NCI-H526 (cell line): ENCODE measurements at places on chromosomes 1 and 21.

GRCh38 chr1:236622407-236622806 is 18.1 kb upstream of the HEATR1 start:
- no peak for DNase-seq

DNA sequence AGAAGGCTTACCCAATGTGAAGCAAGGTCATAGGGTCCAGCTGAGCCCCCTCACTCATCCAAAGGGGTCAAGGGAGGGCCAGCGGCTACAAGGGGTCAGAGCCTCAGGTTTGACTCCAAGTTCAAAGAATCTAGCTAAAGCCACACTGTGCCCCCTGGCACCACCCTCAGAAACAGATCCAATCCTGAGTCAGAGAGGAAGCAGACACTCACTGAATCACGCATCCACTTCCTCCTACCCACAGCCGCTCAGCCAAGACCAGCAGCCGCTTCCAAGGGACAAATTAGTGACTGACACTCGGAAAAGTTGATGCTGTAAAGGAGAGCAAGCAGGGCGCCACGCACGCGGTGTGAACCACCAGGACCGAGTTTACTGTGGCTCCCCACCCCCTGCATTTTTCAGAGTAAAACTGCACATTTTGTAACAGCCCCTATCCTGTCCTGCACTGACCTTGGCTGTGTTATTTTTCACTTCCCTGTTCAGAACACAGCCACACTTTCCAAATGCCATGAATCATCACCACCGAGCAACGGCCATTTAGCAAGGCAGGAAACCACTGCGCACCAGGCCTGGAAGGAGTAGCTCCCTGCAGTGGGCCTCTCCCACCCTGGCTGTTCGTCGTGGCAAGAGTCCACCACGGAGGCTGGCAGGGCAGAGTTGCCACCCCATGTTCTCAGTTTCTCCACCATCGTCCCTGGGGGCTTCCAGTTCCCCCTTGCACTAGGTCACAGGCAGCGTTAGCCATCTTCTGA is 147.8 kb downstream of the TOMM20 start:
- no peak for DNase-seq

DNA sequence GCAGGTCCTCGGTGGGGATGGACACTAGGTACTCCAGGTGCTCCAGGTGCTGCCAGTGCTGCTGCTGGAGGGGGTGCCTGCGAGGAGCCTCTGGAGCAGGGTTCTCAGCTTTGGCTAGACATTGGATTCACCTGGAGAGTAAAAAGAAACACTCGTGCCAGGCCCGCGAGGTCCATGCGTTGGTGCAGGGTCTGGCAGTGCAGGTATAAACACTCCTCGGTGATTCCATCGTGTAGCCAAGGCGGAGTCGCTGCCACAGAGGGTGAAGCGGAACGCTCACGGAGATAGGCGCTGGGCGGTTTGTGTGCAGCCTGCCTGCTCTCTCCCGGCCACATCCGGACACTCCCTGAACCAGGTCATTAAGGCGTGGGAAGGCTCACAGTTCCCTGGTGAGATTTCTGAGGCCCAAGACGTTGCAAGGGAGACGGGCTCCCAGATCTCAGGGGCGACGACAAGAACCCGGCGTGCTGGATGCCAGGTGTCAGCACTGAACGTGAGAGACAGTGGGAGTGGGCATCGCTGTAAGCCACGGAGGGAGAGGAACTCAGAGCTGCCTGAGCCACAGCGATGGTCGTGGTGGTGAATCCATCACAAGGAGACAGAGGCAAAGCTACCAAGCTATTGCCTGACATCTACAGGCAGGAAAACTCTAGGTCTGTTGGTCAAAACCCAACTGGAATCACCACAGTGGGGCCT is 17.2 kb upstream of the SUMO3 start:
- no peak for DNase-seq

DNA sequence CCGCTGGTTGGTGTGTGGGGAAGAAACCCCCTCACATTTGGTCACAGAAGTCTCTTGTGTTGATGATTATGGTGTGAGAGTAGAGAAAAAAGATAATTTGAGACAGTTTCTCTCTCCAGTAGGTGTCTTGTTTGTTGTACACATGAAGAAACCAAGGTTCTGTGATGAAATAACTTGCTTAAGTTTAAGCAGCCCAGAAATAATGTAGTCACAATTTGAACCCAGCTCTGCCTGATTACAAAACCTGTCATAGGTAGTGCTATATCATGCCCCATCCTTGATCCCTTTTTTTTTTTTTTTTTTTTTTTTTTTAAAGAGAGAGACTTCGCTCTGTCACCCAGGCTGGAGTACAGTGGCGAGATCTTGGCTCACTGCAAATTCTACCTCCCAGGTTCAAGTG is 4.9 kb downstream of the MFN2 start:
- DNase-seq: no peak

- DNase-seq: no peak
Observed at GRCh38 chr1:94384485-94385265, 33.5 kb upstream of the ABCD3 start.

GRCh38 chr1:1155258-1155657 is 18.4 kb upstream of the TTLL10 start:
- DNase-seq: no peak

GRCh38 chr1:223706077-223706973 is 6.0 kb upstream of the CAPN2 start:
- DNase-seq: no peak

DNA sequence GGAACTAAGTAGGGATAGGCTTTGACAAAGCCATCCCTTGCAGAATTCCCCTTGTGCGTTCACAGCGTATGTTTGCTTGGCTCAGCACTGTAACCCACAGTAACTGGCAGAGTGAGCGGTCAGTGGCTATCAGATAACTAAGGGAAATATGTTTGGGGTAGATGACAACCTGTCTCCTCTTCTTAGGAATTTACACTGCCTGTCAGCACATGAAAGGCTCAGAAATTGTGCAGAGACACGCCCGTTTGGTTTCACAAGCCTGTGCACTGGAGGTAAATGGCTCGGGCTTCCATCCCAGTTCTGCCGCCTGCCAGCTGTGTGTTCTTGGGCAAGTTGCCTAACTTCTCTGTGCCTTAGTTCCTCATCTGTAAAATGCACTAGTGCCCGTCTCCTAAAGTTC is 101.2 kb downstream of the PRDM2 start:
- no peak for DNase-seq

GRCh38 chr1:117321680-117322609 is 45.3 kb upstream of the MAN1A2 start:
- DNase-seq: no peak

- no peak for DNase-seq
Observed at GRCh38 chr21:42474043-42474831, 21.8 kb downstream of the RSPH1 start.

DNA sequence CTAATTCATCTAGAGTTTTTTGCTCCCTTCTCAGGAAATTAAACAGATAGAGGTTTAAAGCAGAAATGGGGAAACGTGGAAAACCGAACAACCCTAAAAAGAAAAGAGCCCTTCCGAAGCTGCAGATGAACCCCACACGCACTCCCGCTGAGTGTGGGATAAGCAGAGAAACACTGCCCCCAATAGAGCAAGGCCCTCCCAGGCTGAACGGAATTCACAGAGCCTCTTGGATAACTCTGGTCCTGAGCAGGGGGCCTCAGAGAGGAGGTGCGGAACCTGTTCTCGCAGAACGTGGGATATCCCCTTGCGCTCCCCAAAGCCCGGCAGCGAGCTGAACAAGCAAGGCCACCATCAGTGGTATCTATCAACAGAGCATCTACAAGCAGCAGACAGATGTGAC is 44.9 kb downstream of the SSBP3 start:
- peak; percentile 25 for DNase-seq

GRCh38 chr1:117735045-117735992 is 129.5 kb downstream of the TENT5C start:
- DNase-seq: no peak

GRCh38 chr21:20720623-20721022 is 277.6 kb upstream of the NCAM2 start:
- no peak for DNase-seq

GRCh38 chr1:212285685-212286555 is 710 bp downstream of the PPP2R5A start:
- DNase-seq: peak; percentile 77

- no peak for DNase-seq
Observed at GRCh38 chr1:7022058-7022457, 236.8 kb downstream of the CAMTA1 start.

- no peak for DNase-seq
Observed at GRCh38 chr1:983798-984475, 2.0 kb upstream of the PERM1 start.
